SK-N-DZ (cell line): ENCODE measurements at places on chromosomes 1 and 21.

DNA sequence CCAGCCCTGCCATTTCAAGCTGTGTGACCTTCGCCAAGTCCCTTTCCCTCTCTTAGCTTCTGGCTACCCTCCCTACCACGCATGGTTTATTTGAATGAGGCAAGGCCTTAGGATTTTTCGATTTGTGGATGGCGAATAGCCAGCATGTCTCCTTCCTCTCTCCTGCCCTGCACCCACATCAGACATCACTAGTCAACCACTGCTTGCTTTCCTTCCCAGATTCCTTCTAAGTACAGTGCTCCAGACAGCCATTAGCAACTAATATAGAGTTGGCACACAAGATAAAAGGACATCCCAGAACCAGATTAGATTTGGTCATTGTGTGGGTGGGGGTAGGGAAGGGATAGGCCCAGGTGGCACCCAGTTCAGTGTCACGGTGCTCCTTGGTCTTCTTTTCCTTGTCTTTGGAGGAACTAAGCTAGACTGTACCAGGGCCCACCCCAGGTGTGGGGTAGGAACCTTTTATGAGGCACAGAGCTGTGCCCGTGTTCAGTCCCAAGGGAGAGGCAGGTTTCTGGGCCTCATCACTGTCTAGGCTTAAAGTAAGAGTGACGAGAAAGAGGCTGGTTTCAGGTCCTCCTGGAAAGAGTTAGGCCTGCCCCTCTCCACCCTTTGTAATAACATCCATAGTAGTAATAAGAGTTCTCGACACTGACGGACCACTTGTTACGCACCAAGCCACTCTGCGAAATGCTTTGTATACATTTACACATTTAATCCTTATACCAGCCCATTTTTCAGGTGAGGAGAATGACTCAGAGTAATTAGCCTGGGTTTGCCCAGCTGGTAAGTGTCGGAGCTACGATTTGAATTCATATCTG, 8.6 kb downstream of the ALPL start:
- DNase-seq = no peak

DNA sequence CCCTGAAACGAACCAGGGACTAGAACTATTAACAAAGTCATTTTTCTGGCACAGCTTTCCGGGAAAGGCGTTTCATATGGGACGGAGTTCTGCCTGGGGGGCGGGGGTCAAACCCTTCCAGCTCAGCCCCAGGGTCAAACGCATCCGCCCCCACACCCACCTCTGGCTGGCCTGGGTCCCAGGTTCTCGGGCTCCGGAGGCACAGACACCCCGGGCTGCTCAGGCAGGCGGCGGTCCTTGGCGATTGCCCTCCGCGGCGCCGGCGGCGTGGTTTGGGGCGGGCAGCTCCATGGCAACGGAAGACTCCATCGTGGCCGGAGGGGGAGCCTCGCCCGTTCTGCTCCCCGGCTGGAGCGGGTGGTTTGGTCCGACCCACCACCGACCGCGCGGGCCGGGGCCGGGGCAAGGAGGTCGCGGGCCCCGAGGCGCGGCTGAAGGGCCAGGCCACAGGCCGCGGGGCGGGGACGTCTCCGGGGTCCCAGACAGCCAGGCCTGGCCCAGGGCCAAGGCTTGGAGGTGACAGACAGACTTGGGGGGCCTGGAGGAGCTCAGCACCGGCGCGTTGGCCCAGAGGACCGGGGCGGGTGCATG, at the start of gene CFAP74:
TSS of gene CFAP74 (minus strand) at position 246 of the 591 bp plus-strand sequence. CDS start 12,830 bp downstream, outside the sequence.
- DNase-seq = peak; percentile 43

DNA sequence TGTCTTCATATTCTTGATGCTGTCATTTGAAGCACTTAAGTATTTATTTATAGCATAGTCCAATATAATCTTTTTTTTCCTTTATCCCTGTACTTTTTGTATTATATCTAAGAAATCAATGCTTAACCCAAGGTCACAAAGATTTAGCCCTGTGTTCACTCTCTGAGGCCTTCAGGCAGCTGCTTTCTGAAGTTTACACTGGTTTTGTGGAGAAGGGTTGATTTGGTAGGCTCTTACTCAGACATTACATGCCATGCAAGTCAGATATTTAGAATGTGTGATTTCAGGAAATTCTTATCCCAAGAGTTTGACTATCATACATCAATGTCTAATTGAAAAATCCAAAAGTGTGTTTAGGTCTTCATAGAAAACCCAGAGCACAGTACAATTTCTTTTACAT, 56.3 kb downstream of the PALMD start:
- DNase-seq = no peak

GRCh38 chr1:117795190-117795589, 134.2 kb downstream of the GDAP2 start:
- DNase-seq = no peak

DNA sequence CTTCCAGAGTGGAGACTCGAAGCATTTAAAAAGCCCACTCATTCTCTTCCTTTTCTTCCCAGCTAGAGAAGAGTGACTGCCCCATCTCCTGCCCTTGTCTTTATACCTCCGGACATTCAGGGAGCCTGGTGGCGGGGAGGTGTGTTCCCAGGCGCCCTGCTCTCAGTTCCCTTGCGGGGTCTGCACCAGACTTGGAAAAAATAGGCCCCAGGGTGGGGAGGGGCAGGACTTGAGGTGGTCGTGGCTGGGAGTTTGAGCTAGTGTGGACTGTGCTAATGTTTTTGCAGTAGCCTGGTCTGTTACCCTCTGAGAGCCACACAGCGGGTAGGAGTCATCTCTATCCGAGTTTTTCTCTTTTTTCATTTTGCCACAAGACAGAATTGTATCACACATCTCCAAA, 139.1 kb downstream of the PEX14 start:
- no peak for DNase-seq

- no peak for DNase-seq
Observed at GRCh38 chr1:48570568-48570967, 98.6 kb upstream of the SPATA6 start.

GRCh38 chr1:245108909-245109308, 45.9 kb upstream of the KIF26B start:
- no peak for DNase-seq

DNA sequence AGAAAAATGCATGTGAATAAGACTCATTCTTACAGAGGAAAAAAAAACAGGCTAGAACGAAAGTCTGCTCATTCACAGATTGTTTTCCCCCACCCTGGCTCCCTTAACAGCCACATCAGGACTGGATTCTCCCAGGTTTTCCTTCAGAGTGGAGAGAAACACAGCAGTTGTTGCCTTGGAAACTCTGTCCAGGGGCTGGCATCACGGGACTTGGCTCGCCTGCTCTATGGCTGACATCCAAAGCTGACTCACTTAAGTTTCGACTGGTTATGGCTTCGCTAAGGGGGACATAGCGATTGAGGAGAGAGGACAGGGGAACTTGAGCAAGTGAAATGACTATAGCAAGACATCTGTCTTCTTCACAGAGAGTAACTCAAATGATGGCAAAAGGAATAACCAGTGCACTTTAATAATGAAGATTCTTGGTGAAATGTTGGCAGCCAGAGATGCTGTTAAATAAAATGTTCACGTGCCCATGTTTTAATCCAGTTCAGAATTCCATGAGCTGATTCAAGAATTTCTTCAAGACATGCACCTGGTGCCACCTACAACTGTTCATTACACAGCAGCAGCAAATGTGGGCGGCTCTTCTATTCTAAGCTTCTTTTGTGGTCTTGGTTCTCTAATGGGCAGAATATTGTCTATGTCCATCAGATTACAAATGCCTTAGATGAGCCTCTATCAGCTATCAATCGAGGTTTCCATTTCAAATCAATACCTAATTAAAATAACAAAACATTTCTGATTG, 21.8 kb downstream of the MIS18A start:
- DNase-seq = no peak

DNA sequence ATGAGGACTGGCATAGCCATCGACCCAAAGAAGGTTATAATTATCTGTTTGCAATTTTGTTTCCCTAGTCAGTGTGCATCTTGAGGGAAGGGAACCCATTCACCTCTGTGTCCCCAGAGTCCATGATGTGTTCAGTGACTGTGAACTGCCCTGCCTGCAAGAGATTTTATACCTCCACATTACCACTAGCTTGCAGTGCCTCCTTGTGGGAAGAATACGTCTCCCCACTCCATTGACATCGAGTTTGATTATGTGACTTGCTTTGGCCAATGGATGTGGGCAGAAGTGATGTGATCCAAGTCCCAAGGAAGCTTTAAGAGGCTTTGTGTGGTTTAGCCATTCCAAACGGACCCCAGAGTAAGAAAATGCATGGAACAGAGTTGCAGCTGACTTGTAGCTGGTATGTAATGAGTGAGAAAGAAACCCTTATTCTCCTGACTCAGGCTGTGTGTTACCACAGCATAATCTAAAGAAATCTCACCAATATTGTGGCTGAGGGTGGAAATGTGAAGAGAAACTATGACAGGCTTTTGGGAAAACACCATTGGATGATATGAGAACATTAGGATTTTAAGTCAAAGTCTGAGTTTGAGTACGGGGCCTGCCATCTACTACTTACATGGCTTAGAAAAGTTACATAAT, 47.8 kb upstream of the NRDC start:
- DNase-seq = no peak

GRCh38 chr1:241460098-241460873, 59.3 kb downstream of the FH start:
- no peak for DNase-seq

- no peak for DNase-seq
Observed at GRCh38 chr1:171438441-171438840, 46.9 kb upstream of the PRRC2C start.

- peak; percentile 37 for DNase-seq
Observed at GRCh38 chr1:54408147-54409066, 2.2 kb upstream of the SSBP3 start.

GRCh38 chr1:2784854-2785630, 16.5 kb downstream of the TTC34 start:
- no peak for DNase-seq

DNA sequence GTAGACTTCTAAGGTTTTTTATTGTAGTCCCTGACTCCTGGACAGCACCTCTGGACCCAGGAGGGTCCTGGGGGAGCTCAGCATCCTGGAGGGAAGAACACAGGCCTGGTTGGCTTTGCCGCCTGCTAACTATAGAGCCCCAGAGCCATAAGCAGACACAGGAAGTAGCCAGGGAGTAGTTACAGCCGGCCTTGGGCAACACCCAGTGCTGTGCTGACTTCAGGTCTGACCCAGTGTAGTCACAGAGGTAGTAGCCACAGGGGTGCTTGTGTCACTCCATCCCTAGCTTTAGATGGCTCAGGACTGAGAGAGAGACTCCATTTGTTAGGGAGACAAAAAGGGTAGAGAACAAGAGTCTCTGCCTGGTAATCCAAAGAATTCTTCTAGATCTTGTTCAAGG, 21.9 kb downstream of the MCOLN2 start:
- no peak for DNase-seq

GRCh38 chr1:20224546-20224945, 38.2 kb upstream of the PLA2G2C start:
- DNase-seq = no peak

GRCh38 chr1:33410091-33410701, 20.7 kb downstream of the PHC2 start:
- peak; percentile 74 for DNase-seq

- DNase-seq = no peak
Observed at GRCh38 chr21:45856906-45857305, 124.7 kb upstream of the COL6A1 start.

DNA sequence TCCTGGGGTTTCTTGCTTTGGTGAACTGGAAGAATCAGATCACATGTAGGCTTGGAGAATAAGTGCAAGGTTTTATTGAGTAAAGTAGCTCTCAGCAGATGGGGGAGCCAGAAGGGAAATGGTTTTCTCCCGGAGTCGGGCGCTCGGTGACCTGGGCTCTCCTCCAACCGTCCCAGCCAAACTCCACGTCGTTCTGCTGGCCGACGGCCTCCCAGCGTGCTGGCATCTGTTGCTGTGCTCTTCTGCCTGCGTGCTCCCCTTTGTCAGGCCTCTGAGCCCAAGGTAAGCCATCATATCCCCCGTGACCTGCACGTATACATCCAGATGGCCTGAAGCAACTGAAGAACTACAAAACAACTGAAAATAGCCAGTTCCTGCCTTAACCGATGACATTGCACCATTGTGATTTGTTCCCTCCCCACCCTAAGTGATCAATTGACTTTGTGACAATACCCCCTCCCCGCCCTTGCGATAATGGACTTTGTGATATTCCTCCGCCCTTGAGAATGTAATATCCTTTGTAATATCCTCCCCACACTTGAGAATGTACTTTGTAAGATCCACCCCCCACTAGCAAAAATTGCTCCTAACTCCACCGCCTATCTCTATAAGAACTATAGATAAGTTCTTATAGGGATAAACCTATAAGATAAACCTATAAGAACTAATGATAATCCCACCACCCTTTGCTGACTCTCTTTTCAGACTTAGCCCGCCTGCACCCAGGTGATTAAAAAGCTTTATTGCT, 88.3 kb downstream of the SMYD3 start:
- DNase-seq = no peak

DNA sequence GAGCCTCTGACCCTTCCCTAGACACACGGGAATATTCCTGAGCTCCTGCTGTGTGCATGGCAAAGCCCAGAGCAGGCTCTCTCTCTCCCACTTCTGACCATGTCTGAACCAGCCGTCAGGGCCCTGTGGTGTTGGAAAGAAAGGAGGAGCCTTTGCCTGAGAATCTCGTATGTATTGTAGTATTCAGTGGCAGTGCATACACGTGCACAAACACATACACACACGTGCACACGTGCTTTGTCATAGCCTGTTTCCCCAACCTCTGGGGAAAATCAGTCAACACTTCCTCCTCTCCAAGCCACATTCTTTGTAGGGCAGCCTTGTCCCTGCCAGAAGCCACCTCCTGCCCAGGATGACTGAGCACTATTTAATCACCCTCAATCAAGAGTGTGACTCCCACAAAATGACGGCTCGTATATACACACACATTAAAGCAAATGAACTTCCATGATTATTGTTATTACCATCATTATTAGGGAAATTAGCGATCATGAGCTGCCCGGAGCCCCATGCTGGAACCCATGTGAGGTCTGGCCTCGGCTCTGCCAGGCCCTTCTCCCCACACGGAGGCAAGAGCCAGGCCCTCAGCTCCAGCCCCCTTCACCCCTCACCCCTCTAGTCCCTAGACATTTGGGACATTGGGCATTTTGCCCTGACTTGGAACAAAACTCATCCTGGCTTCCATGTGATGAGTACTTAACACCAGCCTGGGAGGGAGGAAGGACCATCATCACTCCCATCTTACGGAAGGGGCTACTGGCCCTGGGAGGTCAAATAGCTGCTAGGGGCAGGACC, 331.9 kb downstream of the NPHP4 start:
- DNase-seq = no peak

DNA sequence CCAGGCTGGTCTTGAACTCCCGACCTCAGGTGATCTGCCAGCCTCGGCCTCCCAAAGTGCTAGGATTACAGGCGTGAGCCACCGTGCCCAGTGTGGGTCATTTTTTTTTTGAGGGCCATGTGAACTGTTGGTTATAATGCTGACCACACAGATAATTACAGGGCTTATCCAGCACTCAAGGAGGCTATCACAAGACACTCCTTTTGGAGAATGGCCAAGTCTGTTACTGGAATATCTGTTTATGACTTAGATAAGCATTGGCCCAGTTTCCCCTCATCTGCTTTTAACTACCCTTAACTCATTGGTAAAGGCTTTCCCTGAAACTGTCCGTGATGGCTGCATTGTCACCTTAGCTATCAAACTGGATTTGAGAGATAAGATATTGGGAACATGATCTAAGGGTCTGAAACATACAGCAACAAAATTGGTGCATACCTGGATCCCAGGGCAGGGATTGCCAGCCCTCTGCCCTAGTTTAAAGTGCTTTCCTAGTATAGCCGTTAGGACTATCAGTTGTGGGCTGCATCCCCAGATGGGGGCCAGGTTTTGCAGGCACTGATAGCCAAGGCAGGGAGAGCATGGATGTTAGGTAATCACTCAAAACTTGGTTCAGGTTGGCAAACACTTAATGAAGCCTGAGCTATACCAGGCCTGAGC, 15.6 kb downstream of the SZT2 start:
- DNase-seq = no peak

GRCh38 chr1:118290046-118290445, 105.0 kb upstream of the SPAG17 start:
- DNase-seq = no peak
